ENCODE measurements at places on chromosomes 3 and 15.

GRCh38 chr3:111968319-111969054 is 10.3 kb upstream of the ABHD10 start:
- no peak for DNase-seq

DNA sequence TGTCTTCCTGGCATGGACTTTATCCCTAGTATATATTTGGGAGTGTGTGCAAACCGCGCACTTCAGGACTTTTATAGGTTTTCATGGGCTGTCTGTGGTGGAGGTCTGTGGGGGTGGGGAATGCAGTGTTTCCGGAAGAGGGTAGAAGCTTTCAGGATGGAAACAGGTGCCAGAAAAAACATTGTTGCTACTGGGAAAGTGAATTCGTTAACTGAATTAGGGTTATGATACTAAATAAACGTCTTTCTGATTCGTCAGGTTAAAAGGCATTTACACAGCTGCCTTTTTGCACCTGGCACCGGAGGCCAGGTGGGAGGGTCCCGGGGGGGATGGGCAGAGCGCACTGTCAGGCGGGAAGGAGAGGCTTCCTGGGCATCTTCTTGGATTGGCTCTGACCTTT is 62.1 kb downstream of the SLCO3A1 start:
- DNase-seq: no peak

DNA sequence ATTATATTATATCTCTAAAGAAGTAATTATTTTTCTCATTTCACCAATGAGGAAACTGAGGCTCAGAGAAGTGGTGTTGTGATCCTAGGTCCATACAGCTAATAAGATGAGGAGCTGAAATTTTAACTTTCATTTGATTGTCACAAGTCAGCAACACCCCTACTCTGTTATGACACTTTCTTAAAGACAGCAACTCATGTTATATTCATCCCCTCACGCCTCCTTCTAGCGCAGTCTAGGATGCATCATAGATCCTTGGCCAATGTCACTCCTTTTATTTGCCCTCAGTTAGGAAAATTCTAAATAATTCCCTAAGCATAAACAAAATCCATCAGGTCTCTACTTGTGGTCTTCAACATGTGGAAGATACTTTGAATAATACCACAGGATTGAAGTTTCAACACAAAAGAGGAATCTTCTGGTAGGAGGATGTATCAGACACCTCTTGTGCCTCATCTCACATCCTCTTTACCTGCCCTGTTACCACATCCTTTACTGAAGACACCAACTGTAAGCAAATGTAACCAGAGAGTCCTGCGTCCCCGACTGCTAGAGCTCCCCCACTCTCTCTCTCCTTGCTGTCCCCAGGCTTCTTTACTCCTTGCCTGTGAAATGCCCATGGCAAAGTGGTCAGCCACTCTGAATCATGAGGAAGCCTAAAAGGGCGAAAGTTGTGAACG is 53.7 kb downstream of the TRIM42 start:
- DNase-seq: no peak

DNA sequence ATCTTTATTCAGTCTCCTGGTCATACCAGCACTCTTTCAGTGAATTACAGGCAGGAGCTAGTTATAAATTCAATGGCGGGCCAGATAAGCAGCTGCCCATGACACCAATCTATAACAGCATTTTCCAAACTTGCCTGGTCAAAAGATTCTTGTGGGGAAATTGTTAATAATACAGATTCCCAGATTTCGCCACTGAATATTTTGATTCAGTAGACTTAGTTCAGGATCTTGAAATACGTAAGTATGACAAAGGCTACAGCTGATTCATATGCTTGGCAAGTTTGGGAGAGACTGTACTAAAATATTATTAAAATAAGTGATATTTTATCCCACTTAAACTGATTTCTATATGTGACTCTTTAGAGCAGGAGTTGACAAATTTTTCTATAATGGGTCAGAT is 119.3 kb downstream of the TMCO5A start:
- DNase-seq: no peak

DNA sequence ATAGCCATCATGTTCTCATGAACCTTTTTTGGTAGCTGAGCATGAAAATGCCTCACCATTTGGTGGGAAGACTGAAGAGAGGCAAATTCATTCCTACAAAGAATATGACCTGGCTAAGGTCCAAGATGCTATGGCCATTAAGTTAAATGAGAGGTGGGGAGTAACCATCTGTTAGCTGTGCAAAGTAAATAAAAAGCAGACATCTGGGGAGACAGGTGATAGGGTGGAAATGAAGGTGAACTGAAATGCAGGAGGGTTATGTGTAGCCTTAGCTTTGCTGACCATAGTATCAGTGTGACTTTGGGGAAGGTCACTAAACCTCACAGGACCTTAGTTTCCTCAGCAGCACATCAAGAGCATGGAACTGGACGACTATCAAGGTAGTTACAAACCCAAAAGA is 111.0 kb upstream of the STRIT1 start:
- DNase-seq: no peak

DNA sequence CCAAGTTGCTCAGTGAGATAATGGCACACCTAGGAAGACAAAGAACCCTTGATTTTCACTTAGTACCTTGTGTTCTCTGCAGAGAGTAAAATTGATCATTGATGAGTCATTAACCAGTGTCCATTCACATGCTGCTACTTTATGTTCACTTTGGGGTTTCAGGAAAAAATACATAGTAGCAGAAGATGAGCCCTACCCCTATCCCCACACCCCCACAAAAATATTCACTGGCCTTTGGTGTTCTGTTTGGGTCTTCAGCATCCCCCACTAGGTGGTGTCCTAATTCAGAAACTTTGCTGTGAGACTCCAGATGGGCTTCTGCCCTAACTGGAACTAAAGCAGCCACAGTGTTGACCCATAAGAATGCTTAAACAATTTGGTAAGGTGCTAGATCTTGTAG is 178.8 kb downstream of the KLHL25 start:
- no peak for DNase-seq
